ENCODE measurements at places on chromosomes 3 and 15.

GRCh38 chr3:64977308-64978100 lies 289.7 kb upstream of the ADAMTS9 start:
- peak; percentile 28 for DNase-seq

DNA sequence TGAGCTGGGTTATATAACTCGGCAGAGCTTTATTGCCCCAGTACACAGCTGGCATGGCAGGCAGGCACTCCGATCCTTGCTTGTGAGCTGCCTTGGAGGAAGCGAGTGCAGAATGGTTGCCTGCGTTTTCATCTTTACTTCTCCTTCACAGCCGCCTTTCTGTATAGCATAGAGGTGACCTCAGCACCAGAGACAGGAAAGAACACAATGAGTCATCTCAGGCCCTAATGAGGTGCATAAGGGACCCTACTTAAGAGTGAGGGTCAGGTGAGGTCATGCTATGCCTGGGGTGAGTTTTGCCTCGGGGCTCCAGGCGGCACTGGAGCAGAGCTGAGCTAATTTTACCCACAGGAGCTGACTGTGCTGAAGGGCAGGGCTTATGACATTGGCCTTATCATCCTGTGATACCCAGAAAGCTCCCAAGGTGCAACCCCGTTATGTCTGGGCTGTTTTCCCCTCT lies 43.5 kb downstream of the LPP start:
- DNase-seq: no peak

DNA sequence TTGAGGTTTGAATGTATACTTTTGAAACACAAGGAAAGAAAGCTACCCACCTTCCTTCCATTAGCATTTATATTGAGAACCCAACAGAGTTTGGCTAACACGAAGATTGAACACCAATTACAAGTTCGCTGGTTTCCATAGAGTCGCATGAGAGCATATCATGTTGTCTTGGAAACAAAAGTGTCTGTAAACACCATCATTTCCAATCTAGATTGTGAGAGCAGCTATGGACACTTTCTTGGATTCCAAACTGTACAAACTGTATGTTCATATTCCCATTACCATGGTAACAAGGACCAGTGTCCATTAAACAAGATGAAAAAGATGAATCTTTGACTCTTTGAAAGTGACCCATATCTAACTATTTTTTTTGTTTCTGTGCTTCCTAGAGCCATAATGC lies 529.9 kb upstream of the ROBO1 start:
- DNase-seq: no peak

- DNase-seq: peak; percentile 82
Observed at GRCh38 chr3:102124282-102124681, 275.0 kb downstream of the NFKBIZ start.

GRCh38 chr15:70447521-70447920 lies 315.8 kb downstream of the UACA start:
- DNase-seq: no peak

- no peak for DNase-seq
Observed at GRCh38 chr3:109572301-109572700, 235.0 kb upstream of the DPPA4 start.

- DNase-seq: peak; percentile 32
Observed at GRCh38 chr3:41290736-41291135, 91.4 kb downstream of the CTNNB1 start.

- DNase-seq: peak; percentile 96
Observed at GRCh38 chr15:84914909-84915605, 30.6 kb downstream of the SLC28A1 start.

DNA sequence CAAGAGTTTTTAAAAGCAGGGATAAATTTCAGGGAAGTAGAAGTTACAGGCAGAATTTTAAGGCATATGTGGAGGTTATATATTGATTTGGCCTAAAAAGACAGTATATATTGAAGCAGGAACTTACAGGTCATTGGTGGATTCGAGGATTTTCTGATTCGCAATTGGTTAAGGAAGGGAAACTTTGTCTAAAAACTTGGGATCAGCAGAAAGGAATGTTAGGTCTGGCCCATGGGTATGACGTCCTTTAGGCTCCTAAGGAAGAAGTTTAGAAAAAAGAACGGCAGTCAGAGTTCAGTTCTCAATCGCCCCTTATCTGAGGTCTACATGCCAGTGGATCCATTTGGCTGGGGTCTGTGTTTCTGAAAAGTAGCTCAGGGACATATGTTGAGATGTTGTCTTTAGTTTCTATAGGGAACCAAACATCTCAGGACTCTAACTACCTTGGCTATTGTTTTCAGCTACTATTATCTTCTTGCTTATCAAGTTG lies 33.2 kb upstream of the ACP3 start:
- peak; percentile 44 for DNase-seq

DNA sequence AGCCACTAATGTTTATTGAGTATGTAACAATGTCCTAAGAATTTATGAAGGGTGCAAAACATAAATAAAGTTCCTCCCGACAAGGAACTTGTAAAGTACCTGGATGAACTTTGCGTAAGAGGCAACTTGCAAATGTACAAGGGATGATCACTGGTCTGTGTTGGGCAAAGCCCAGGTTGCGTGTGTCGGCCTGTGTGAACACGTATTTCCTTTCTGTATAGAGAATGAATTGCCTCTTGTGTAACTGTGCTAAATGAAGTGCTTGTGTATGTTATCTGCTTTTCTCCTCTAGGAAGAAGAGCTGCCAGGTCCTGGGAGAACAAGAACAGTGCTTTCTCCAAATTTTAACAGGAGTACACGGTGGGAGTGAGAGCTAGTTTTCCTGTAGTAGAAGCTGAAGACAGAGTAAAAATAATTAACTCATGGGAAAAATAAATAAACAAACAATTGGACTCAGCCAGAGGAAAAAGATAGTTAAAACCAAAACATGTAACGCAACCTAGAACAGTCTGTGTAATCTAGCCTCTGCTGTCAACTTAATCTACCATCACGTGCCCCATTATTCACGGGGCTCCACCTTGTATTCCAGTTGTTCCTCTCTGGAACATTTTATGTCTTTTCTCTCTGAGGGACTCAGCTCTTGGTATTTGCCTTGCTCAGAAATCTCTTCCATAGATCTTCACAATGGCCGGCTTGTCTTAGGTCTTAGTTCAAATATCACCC lies 83.7 kb upstream of the RASGRP1 start:
- DNase-seq: peak; percentile 3

DNA sequence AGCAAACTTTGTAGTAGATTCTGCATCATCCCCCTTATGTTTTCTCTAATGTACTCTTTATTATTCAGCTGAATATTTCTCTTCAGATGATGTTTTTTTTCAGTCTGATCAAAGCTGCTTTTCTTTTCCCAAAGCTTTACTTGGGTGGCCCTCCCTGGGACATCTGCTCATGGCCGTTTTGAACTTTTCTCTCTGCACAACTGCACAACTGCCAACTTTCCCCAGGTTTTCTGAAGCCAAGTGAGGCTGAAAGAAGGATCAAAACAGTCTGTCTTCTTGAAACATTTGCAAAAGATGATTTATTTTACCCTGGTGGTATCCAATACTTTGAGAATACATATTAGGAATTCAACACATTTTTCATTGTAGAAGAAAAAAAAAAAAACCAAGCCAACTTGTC lies 43.0 kb downstream of the GASK1A start:
- DNase-seq: no peak

DNA sequence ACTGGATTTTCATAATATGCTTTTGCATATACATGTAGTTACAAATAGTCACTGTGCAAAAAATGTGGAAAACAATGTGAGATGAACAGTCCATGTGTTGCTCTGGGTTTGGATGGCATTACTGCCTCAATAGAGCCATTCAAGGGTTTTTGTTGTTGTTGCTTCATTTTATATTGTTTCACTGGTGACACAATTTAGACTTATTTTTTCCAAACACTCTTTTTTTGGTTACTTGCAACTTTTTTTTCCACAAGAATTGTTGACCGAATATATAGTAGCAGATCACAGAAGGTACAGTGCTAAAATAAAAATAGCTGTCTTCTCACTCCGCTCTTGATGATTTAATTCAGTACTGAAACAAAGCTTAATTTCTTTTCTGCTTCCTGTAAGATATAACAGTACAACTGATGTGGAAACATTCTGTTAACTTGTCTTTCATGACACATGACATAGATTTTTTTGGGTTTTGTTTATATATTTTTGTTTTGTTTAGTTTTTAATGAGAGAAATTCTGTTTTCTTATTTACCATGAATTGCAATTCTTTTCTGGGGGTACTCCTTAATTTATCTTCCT lies 618.6 kb downstream of the NAALADL2 start:
- no peak for DNase-seq

- no peak for DNase-seq
Observed at GRCh38 chr3:37279236-37279635, 104.9 kb upstream of the LRRFIP2 start.

DNA sequence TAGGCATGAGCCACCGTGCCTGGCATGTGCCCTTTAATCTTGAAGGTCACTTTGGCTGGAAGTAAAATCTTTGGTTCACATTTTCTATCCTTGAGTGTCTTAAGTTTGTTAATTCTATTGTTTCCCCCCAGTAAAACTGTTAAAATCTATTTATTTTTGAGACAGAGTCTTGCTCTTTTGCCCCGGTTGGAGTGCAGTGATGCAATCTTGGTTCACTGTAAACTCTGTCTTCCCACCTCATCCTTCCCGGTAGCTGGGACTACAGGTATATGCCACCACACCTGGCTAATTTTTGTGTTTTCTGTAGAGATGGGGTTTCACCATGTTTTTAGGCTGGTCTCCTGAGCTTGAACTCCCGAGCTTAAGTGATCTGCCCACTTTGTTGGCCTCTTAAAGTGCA lies 7.7 kb downstream of the PPP4R2 start:
- no peak for DNase-seq

- DNase-seq: no peak
Observed at GRCh38 chr3:20245781-20246180, 59.8 kb upstream of the SGO1 start.

DNA sequence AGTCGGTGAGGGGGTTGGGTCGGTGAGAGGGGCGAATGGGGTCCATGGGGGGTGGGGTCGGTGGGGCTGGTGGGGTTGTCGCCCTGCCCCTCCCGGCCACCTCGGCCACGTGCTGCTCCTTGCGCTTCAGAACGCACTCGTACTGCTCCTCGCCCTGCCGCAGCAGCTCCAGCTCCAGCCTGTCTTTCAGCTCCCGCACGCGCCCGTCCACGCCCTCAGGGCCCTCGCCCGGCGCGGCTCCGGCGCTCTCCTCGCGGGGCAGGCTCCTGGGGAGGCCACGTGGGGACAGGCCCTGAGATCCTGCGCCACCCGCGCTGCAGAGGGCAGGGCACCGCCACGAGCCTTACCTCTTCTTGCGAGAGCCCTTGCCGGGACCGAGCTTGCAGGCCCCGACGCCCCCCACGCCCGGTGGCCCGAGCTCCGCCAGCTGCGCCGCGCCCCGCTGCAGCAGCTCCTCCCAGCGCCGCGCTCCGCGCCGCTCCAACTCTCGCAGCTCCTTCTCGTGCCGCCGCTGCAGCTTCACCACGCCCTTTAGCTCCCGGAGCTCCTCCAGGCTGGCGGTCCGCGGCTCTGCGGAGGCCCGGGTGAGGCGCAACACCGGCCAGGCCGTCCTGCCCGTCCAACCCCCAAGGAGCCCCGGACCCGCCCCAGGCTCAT lies 8.2 kb upstream of the ANKRD63 start:
- DNase-seq: peak; percentile 61

GRCh38 chr15:66425837-66426236 lies 39.1 kb downstream of the MAP2K1 start:
- DNase-seq: no peak

GRCh38 chr3:183825456-183826161 lies at the start of gene MAP6D1:
Gene MAP6D1 (minus strand): TSS chr3:183825577. CDS start chr3:183825547, 30 bp downstream.
- DNase-seq: peak; percentile 39

DNA sequence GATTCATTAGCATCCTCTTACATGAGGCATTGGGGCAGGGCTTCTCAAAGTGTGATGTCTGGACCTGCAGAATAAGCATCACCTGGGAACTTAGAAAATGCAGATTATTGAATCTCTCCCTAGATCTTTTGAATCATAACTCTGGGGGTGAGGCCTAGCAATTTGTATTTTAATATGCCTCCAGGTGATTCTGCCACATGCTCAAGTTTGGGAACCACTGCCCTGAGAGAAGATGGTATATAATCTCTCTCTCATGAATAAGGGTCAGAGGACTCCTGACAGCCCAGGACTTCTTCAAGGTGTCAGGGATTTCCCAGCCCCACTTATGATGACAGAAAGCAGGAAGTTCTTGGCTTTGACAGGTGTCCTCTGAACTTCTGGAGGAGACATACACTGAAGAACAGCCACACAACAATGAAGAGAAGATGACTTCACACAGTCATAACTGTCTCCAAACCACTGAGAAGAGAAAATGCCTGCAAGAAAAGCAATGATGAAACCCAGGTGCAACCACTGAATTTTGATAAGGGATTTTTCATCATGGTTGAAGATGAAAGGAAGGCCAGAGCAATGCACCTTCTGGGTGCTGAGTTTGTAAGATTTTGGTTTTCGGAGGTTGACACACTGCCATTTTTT lies 211.9 kb upstream of the MRPL3 start:
- DNase-seq: no peak

GRCh38 chr15:38714309-38715072 lies 149.9 kb upstream of the RASGRP1 start:
- DNase-seq: peak; percentile 43

DNA sequence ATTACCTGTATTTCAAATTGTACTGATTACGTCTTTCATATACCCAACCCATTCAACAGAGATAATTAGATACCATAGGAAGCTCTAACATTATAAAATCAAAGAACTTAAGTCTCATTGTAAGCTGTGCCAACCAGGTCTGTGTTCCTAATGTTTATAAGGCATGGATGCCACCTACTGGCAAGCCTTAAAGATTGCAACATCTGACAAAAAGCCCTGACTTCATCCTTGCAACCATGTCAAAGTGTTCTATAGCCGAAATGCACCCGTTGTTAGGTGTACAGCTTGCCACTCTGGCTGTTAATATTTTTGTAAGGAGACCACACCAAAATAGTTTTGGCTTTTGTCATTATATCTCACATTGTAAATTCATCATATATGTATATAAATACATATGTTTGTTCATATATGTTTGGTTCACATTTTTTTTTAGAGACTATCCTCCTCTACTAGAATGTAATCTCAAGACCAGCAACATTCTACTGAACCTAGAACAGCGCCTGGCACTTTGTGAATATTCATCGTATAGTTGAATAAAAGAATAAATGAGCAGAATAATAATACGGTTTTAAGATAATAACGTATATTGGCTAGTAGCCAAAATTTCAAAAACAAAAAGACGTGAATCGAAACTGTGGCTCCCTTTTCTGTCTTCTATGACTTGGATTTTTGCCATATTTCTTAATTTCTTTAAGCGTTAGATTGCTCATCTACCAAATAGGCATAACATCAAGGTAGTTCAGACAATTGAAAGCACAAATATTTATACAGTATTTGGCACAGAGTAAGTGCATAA lies 258.1 kb downstream of the TBL1XR1 start:
- peak; percentile 90 for DNase-seq

DNA sequence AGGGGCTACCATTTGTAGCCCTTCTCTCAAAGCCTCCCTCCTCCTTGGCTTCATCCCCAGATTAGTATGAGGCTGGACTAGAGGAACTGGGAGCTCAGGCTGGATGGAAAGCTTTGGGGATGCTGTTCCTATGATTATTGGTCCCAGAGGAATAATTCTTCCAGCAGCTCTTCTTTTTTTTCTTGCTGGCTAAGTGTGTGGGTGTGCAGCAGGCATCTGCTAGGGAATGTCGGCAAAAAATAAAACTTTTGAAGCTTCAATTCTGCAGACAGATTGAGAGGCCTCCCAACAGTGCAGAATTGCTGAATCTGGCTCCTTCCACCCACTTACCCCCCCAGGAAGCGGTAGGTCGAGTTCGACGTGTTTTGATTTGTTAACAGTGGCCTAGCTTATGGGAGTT lies 138.5 kb upstream of the ANKRD28 start:
- DNase-seq: no peak

Measured in cardiac fibroblast (primary cell).